Stimulated activated CD4-positive, alpha-beta T cell treated with anti-CD3 and anti-CD28 coated beads, Interleukin-2, amount 100 ng/mL, for 24 hours (primary cell): ENCODE measurements at places on chromosomes 2 and 18.

GRCh38 chr2:112733456-112733855 lies 12.6 kb downstream of the NT5DC4 start:
- no peak for DNase-seq

DNA sequence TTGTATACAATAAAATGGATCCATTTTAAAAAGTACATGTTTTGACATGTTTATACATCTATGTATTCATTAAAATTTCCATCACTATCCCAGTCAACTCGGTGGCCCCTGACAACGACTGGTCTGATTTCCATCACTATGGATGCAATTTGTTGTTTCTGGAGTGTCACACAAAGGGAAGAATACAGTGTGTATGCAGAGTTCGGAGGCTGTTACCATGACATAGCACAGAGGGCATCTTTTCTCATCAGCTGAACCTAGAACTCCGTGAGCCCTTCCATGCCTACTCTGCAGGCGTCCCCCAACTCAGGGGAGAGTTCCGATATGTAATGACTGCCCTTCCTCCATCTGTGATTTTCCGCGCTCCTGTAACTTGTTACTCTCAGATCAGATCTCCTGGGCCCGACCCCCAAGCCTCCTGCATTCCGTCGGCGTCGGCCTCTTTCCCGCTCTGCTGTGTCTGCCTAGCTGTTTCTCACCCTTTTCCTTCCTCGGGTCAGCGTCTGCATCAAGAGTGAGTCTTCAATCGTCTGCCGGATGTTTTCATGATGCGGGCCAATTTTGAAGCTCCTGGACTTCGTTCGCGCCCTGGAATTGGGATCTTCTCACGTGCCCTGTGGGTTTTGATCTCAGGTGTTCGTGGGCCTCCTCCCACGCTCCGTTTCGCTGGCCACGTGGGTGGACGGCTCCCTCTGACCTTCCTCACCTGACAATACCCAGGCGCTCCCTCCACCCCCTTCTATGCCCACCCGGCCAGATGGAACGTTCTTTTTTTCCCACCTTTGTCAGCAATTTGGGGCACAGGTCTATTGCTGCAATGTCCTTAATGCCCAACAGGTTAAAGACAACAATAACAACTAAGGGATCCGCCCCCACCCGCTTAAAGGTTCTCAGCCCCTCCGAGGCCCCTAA lies 161.0 kb downstream of the TWIST2 start:
- DNase-seq: no peak

DNA sequence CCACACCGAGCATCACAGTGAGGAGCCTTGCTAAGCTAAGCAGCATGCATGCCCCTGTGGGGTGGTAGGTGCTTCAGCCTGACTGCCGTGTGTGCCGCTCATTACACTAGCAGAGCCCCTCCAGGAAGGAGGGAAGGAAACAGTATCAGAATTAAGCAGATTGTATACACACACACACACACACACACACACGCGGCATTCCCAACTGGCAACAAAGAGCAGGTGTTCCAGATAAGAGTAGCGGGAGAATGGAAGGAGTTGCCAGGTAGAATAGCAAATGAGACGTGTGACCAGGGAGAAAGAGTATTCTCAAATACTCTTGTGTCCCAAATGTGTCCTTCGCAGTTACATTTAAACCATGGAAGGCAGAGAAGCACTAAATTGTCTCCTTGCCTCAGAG lies 47.6 kb upstream of the TTC39C start:
- no peak for DNase-seq

- DNase-seq: no peak
Observed at GRCh38 chr2:191178806-191179514, 28.2 kb upstream of the STAT4 start.

DNA sequence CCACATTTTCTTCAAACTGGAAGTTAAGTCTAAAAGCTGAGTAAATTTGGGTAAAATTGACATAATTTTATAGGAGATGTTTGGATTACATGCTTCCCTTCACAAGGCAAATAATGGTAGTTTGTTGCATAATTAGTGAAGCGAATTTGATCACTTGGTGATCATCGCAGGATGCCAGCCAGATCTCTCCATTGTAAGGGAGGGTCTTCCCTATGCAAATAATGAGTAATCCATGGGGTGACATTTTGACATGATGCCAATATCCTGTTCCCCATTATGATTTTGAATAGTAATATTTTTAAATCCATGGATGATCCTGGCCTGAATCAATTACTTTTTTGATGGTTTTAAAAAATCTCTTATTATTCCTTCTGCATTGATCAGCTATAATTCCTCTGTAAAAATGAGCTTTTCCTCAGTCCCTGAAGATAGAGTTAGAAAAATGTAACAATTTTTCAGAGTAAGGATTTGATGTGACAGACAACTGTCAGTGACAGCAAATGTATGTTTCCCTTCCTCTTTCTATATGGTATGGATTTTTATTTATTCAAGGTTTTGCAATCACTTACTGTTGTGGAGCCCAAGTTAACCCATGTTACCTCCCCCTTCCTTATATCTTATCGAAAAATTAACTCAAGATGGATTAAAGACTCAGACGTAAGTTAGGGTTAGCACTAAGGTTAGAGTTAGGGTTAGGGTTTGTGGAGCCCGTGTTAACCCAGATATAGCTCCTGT lies 21.4 kb downstream of the CCL20 start:
- no peak for DNase-seq

DNA sequence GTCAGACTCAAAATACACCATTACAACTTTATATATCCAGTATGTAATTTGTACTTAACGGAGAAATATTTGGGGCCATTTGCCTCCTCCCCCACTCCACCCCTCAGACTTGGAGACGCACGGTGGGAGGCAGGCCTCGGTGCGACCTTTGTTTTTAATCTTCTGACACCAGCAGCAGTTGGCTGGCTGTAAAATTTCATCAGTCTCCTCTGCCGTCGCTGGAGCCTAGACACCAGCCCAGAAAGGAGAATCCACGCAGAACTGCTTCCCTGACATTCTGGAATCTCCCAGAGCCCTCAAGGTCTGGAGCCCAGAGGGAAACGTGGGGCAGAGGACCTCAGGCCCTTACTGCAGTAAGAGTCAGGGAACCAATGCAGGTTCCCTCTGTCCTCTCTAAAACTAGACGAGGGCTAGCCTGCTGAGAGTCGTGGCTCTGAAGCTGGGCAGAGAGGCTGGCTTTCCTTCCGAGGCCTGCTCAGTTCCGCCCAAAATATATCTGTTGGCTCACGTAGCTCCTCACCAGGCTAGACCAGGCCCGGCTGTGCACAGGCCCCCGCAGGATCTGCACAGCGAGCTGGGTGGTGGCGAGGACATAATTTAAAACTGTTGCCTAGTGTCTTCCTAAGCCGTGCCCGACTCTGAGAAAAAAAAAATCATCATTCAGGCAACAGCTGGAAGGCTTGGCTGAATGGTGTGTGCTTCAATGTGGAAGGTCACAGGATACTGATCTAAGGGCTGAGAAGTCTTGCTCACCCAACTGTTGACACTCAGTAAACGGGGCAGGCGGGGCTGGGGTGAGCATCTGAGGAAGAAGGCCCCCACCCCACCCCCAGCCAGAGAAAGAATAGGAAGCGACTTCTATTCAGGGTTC lies 40.4 kb downstream of the EN1 start:
- DNase-seq: no peak
